Spleen (tissue), 13 donors: ENCODE measurements at places on chromosomes 7 and 10. TPM values are rescaled to one million over a fixed set of nuclear protein-coding genes. Genes with fewer than 3 reads are reported as not detected.

GRCh38 chr7:21054427-21055112 lies 267.9 kb upstream of the SP8 start:
- H3K4me1 ChIP-seq: no peaks in the 10 kb centered on the region
- no peak overlapping the region for H3K27ac ChIP-seq
- H3K27me3 ChIP-seq: no peaks in the 10 kb centered on the region
- no peak overlapping the region for H3K4me3 ChIP-seq
- no peak for DNase-seq

DNA sequence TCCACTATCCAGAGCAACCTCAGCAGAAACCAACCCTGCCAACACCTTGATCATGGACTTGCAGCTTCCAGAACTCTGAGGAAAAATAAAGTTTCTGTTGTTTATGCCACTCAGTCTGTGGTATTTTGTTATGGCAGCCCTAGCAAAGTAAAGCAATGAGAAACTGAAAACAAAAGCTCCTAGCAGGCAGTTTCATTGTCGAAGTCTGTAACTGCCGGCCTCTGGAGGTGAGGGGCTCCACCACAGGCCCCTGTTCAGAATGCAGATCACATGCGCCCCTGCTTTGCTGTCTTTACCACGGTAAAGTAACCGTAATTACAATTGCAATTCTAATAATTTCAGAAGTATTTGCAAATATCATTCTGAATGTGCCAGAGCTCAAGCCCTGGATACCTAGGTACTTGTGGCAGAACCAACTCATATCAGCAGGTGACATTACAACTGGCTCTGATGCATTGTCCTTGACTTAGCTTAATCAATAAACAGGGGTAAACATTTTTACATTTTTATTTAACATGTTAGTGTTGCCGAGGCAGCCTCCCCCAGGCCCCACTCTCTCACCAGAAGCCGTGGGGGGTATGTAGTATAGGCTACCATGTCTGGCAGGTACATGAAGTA lies 193.2 kb downstream of the ELMO1 start:
- no peak overlapping the region for H3K27ac ChIP-seq
- H3K27me3 ChIP-seq: no peaks in the 10 kb centered on the region
- peaks cover 36% of the 10 kb centered on the region for H3K4me1 ChIP-seq
- no peak overlapping the region for H3K4me3 ChIP-seq

DNA sequence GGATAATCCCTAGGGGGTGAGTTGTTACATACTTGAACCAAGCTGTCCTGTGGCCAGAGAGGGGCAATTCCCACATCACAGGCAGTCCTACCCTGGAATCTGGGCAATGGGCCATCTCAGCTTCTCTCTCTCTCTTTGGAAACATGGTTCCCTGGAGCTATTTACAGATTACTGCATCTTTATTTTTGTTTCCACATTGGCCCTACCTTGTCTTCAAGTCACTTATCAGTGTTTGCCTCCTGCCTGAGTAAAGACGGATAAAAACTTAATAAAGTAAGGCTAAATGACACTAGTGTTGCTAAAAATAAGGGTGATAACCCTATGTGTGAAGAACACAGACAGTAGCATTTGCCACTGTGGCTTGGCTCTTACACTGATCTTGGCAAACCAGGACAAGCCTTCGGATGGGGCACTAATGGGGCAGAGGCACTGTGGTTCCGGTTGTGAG lies 228.2 kb downstream of the GFRA1 start:
- no peak for DNase-seq
- no peaks in the 10 kb centered on the region for H3K4me1 ChIP-seq
- no peaks in the 10 kb centered on the region for H3K36me3 ChIP-seq
- H3K27me3 ChIP-seq: no peaks in the 10 kb centered on the region

GRCh38 chr10:8026349-8027259 lies 27.9 kb upstream of the GATA3 start:
- peaks cover 5% of the 10 kb centered on the region for H3K4me1 ChIP-seq
- no peaks in the 10 kb centered on the region for H3K36me3 ChIP-seq
- H3K4me3 ChIP-seq: no peak overlapping the region
- no peak for DNase-seq
- no peak overlapping the region for H3K27ac ChIP-seq

- no peak for DNase-seq
- no peak overlapping the region for H3K27ac ChIP-seq
- no peaks in the 10 kb centered on the region for H3K27me3 ChIP-seq
- H3K36me3 ChIP-seq: no peaks in the 10 kb centered on the region
- no peak overlapping the region for H3K4me3 ChIP-seq
Observed at GRCh38 chr10:74624501-74624900, 201.9 kb upstream of the KAT6B start.

GRCh38 chr7:132643302-132643701 lies 67.0 kb upstream of the PLXNA4 start:
- H3K27ac ChIP-seq: no peak overlapping the region
- no peaks in the 10 kb centered on the region for H3K27me3 ChIP-seq
- no peak overlapping the region for H3K4me3 ChIP-seq
- no peak for DNase-seq
- no peaks in the 10 kb centered on the region for H3K4me1 ChIP-seq
- no peaks in the 10 kb centered on the region for H3K36me3 ChIP-seq

DNA sequence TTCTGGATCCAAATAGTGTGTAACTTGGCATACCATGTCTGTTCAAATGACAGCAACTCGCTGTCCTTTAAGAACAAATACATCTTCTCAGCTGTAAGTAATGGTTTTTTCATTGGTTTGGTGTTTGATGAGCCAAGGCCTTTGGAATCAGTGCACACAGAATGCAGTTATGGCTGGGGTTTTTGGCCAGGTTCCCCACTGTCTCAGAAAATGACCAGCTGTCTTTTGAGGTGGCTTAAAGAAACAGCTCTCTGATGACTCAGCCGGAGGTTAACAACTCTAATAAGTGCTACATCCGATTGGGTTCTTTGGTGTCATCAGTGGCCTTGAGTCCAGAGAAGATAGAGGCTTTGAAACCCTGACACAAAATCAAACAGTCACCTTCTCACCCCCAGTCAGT lies 688.4 kb downstream of the REEP3 start:
- no peaks in the 10 kb centered on the region for H3K36me3 ChIP-seq
- no peak overlapping the region for H3K27ac ChIP-seq
- no peaks in the 10 kb centered on the region for H3K27me3 ChIP-seq

DNA sequence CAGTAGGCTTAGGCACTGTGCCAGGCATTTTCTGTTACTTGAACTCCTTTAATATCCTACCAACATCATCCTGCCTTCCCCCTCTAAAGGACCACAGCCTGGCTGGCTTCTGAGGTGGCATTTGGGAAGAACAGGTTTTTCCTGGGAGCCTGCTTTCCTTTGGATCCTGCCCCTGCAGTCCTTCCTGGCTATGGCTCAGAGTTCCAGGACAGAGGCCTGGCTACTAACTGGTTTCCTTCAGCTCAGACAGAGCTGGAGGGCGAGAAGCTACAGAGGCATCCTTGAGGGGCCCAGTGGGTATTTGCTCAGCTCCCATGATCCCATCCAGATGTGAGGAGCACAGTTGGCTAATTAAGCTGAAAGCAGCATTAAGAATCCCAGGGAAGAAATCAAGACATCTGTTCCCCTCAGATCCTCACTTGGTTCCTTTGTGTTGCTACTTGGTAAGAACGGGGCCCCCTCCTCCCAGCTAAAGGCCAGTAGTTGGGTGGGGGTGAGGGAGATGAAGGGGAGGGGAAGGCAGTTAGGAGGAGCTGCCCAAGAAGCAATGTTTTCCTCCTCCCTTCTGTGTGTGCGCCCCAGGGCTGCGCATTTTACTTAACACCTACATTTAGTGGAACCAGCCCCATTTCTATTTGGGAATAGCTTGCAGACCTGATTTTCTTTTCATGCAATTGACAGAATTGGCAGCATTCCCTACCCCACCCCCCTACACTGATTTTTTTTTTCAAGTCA lies 142.6 kb upstream of the SORCS3 start:
- DNase-seq: no peak
- H3K27ac ChIP-seq: no peak overlapping the region
- no peaks in the 10 kb centered on the region for H3K36me3 ChIP-seq
- no peaks in the 10 kb centered on the region for H3K27me3 ChIP-seq
- no peaks in the 10 kb centered on the region for H3K4me1 ChIP-seq
- H3K4me3 ChIP-seq: no peak overlapping the region

GRCh38 chr7:157826566-157826965 lies 489.8 kb downstream of the DNAJB6 start:
- no peak overlapping the region for H3K4me3 ChIP-seq
- no peaks in the 10 kb centered on the region for H3K36me3 ChIP-seq
- peak; percentile 56 for DNase-seq
- H3K27ac ChIP-seq: no peak overlapping the region
- H3K27me3 ChIP-seq: no peaks in the 10 kb centered on the region

DNA sequence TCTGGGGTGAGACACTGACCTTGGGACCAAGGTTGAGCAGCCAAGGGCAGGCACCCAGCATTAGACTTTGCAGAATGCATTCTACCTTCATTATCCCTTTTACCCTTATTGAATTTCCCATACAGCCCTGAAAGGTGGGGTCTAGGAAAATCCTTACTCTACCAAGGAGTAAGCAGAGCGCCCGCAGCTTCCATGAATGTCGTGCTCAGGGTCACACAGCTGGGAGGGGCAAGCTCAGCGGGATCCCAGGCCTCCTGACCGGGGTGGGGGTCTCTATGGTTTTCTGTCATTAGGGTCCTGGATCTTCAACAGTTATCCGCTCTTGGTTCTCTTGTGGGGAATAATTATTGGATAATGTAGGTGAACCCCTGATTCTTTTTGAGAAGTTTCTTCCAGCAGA lies 30.7 kb upstream of the BTBD16 start:
- no peaks in the 10 kb centered on the region for H3K27me3 ChIP-seq
- peak; percentile 21 for DNase-seq

DNA sequence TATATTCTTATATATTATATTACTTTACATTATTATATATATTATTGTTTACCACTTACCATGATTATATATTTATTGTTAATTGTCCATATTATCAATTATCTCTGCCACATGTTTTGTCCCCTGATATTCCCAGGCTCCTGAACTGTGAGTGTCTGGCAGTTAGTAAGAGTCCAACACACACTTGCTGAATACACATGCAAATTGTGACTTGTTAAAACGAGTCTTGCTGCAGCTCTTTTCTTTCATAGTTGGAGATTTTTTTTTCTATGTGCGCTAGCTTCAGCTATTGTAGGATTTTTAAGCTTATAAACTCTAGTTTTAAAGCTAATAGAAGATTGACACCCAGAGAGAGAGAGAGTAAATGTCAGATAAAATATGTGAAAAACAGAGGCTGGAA lies 207.8 kb upstream of the FAM3C start:
- H3K4me3 ChIP-seq: no peak overlapping the region
- H3K4me1 ChIP-seq: no peaks in the 10 kb centered on the region
- DNase-seq: no peak
- H3K27ac ChIP-seq: no peak overlapping the region
- no peaks in the 10 kb centered on the region for H3K36me3 ChIP-seq
- no peaks in the 10 kb centered on the region for H3K27me3 ChIP-seq

DNA sequence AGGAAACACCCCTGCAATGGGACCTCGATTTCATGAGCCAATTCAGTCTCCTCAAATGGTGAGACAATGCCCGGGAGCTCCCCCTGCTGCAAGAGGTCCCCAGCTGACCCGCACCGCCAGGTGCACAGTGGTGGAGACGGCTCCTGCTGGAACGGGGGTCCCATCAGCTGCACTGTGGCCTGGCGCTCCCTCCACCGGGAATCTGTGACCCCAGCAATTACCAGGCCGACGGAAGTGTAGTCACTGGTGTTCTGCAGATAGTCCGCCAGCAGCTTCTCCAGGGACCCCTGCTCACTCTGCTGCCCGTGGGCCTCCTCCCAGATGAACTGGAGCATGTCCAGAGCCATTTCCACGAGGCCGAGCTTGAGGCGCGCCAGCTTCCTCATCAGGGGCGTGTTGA lies 64.9 kb upstream of the NKX6-2 start:
- no peaks in the 10 kb centered on the region for H3K36me3 ChIP-seq
- DNase-seq: peak; percentile 54
- H3K27ac ChIP-seq: no peak overlapping the region

DNA sequence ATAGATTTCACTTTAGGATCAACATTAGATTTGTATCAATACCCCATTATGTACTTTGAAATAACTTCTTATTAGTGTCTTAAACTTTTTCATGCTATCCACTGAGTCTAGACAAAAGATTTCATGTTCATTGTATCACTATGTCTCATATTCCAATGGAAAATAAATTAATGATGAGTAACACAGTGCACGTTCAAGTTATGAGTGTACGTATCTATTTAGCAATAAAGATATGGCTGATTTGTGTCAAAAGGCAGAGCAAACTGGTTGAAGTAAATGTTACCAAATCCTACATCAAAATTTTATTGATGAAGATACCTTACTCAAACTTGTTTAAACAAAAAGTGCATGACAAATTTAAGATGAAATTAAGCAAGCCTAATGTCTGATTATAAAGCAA lies 102.4 kb downstream of the SEMA3E start:
- H3K36me3 ChIP-seq: no peaks in the 10 kb centered on the region
- DNase-seq: no peak
- no peaks in the 10 kb centered on the region for H3K27me3 ChIP-seq
- H3K27ac ChIP-seq: no peak overlapping the region
- no peaks in the 10 kb centered on the region for H3K4me1 ChIP-seq

- no peak overlapping the region for H3K27ac ChIP-seq
- H3K4me1 ChIP-seq: no peaks in the 10 kb centered on the region
- DNase-seq: no peak
- H3K36me3 ChIP-seq: no peaks in the 10 kb centered on the region
- H3K27me3 ChIP-seq: no peaks in the 10 kb centered on the region
Observed at GRCh38 chr10:28737096-28737495, 59.8 kb downstream of the BAMBI start.

- no peaks in the 10 kb centered on the region for H3K27me3 ChIP-seq
- H3K27ac ChIP-seq: peak overlapping the region; percentile 49
- H3K36me3 ChIP-seq: no peaks in the 10 kb centered on the region
- DNase-seq: no peak
- H3K4me3 ChIP-seq: no peak overlapping the region
Observed at GRCh38 chr7:106717955-106718871, 57.3 kb upstream of the CCDC71L start.

GRCh38 chr10:79038841-79039201 lies 29.9 kb upstream of the ZMIZ1 start:
- no peaks in the 10 kb centered on the region for H3K36me3 ChIP-seq
- H3K27ac ChIP-seq: no peak overlapping the region
- H3K27me3 ChIP-seq: no peaks in the 10 kb centered on the region
- H3K4me3 ChIP-seq: no peak overlapping the region

DNA sequence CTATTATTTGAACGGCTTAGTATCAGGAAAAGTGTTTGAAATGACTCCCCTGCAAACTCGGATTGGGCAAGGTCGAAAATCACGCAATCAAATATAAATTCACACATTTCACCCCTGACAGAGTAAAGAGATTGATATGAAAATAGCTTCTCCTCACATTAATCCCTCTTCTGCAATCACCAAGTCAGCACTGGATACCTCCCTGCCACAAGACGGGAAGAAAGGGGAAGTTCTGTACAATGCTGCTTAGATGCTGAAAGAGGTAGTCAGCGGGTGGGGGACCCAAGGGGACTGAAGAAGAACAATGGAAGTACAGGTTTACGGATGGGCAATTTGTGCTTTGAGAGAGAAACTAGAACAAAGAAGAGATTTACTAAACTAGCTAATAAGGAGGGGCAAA lies 72.0 kb upstream of the ANK3 start:
- H3K27ac ChIP-seq: no peak overlapping the region
- no peaks in the 10 kb centered on the region for H3K27me3 ChIP-seq
- DNase-seq: no peak
- no peaks in the 10 kb centered on the region for H3K36me3 ChIP-seq
- H3K4me1 ChIP-seq: no peaks in the 10 kb centered on the region

FFAR4 gene
- total RNA-seq: not detected

NME8 gene
- 0.59 TPM for total RNA-seq

ZNF488 gene
- total RNA-seq: 0.13 TPM

PNLIPRP3 gene
- total RNA-seq: not detected

PNLIPRP1 gene
- not detected for total RNA-seq

EVX1 gene
- not detected for total RNA-seq

GPR85 gene
- 3.0 TPM for total RNA-seq

SNX8 gene
- total RNA-seq: 89.4 TPM
